ENCODE measurements at places on chromosomes 12 and 14. TPM values are rescaled to one million over a fixed set of nuclear protein-coding genes. Genes with fewer than 3 reads are reported as not detected.

The SMARCC2 gene
- total RNA-seq = 20.0 TPM

The DHRS2 gene
- 1.1 TPM for total RNA-seq

The PSMD9 gene
- 39.2 TPM for total RNA-seq

The SCN8A gene
- 3.9 TPM for total RNA-seq

The RTL1 gene
- total RNA-seq = not detected

The AICDA gene
- not detected for total RNA-seq

Data from H7 (cell line).